ENCODE measurements at places on chromosomes 7 and 10. TPM values are rescaled to one million over a fixed set of nuclear protein-coding genes. Genes with fewer than 3 reads are reported as not detected.

DNA sequence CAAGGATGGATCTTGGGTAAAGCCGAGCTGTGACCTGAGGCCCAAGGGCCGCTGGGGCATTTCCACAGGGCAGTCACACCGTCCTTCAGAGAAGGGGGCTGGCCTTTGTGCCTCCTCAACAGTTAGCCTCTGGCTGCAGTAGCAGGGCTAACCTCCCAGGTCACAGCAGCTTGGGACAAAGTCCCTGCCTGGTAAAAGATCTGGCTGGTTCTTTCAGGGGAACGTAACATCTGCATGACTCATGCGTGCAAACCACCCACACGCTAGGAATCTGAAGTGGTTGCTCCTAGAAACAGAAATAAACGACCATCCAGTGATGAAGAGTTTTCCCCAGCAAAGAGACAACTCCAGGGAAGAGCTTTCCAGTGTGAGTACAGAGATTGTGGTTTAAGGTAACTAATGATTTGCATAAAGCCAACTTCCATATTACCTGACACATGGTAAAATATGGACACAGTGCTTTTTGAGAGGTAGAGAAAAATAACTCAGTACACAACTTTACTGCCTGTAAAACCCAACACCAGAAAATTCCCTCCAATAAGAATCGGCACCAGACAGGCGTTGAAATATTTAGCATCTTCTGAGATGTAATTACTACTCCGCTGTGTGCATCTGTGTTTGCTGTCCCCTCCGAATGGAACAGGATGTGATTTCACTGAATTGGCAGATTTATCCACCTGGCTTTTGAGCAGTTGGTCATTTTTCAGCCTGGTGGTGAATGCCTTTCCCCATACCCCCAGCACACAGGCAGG, 84.9 kb upstream of the ADRB1 start:
- peaks cover 3% of the 10 kb centered on the region for H3K4me1 ChIP-seq
- DNase-seq = no peak
- H3K27me3 ChIP-seq = no peaks in the 10 kb centered on the region
- H3K27ac ChIP-seq = peak overlapping the region; percentile 76
- no peak overlapping the region for H3K4me3 ChIP-seq

DNA sequence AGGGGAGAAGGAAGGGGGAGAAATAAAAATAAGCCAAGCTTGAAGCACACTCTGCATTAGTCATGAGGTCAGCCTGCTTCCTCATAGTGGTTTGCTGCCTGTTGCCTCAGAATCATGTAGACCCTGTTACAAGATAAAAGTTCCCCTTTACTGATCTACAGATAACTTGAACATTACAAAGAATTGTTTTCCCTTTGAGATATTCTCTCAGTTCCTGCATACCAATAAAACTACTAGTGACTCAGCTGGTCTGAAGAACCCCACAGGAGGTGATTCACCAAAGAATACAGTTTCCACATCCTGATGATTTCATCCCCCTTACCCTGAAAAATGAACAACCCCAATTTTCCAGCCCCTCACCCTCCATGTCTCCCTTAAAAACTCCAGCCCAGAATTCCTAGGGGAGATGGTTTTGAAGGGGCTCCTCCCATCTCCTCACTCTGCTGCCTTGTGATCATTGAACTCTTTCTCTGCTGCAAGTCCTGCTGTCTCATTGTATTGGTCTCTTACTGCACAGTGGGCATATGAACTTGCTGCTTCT, 31.5 kb upstream of the NRP1 start:
- no peaks in the 10 kb centered on the region for H3K4me1 ChIP-seq
- no peak for DNase-seq
- H3K36me3 ChIP-seq = no peaks in the 10 kb centered on the region

DNA sequence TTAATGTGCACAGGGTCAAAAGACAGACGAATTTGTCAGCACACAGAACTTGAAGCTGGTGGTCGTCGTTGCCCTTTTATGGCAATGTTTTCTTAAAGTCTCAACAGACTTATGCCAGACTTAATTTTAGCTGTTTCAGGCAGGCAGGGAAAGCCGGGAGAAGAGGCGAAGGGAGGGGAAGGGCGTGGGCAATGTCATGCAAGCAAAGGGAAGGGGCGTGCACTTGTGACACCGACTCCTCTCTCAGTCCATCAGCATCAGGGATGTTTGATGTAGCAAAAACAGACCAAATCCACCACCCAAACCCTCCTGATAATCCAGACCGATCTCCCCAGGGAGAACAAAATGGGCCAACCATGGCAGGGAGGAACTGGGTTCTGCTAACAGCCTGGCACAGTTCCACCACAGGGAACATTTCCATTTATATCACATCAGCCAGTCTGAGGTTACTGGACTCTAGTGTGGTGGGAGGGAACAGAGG, 118.1 kb upstream of the RHEB start:
- no peaks in the 10 kb centered on the region for H3K27me3 ChIP-seq
- H3K4me3 ChIP-seq = no peak overlapping the region
- H3K4me1 ChIP-seq = no peaks in the 10 kb centered on the region
- no peaks in the 10 kb centered on the region for H3K36me3 ChIP-seq
- no peak for DNase-seq

DNA sequence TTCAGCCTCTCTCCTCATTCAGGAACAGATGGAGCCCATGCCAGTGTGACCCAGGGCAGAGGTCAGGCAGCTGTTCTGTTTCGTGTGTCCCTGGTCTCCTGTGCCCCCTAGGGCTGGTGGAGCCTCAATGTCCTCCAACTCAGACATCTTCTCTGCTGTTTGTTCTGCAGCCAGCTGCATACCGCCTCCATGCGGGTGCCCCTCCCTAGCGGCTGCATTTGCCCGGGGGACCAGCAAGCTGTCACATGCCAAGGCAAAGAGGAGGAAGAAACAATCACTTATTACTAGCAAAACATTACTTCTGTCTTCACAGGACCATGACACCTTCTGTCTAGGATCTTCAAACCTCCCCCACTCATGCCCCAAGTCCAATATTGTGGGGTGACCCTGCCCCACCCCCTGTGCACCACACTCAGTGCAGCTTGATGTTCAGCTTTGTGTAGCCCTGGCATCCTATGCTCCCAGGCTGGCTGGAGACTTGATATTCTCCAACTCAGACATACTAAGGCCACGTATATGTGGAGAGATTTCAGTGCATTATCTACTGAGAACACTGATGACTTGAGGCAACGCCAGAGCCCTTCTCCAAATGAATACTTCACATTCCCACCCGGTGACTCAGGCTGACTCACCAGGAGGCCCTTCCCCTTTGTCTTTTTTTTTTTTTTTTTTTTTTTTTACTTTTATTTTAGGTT, 188.9 kb downstream of the SKIDA1 start:
- H3K4me1 ChIP-seq = no peaks in the 10 kb centered on the region
- peak overlapping the region; percentile 79 for H3K27ac ChIP-seq
- H3K4me3 ChIP-seq = no peak overlapping the region
- no peaks in the 10 kb centered on the region for H3K36me3 ChIP-seq
- no peaks in the 10 kb centered on the region for H3K27me3 ChIP-seq

DNA sequence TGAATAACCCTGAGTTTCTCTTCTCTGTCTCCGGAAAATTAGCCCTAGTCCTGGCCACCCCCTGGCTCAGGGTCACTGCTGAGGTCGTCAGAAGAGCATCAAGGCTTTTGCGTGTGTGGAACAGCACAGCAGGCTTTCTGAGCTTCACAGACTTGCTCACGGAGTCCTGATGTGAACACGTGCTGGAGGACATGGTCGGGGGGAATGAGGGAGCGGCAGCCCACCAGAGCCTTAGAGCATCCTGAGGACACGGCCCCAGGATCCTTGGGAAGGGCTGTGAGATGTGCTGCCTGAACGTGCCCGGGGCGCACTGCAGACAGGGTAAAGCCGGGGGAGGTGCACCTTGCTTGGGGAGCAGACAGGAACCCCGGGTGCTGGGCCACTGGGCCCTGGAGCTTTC, 28.8 kb downstream of the TMEM120A start:
- H3K4me1 ChIP-seq = peaks cover 4% of the 10 kb centered on the region
- no peak overlapping the region for H3K4me3 ChIP-seq
- no peaks in the 10 kb centered on the region for H3K27me3 ChIP-seq
- no peak for DNase-seq
- no peaks in the 10 kb centered on the region for H3K36me3 ChIP-seq

DNA sequence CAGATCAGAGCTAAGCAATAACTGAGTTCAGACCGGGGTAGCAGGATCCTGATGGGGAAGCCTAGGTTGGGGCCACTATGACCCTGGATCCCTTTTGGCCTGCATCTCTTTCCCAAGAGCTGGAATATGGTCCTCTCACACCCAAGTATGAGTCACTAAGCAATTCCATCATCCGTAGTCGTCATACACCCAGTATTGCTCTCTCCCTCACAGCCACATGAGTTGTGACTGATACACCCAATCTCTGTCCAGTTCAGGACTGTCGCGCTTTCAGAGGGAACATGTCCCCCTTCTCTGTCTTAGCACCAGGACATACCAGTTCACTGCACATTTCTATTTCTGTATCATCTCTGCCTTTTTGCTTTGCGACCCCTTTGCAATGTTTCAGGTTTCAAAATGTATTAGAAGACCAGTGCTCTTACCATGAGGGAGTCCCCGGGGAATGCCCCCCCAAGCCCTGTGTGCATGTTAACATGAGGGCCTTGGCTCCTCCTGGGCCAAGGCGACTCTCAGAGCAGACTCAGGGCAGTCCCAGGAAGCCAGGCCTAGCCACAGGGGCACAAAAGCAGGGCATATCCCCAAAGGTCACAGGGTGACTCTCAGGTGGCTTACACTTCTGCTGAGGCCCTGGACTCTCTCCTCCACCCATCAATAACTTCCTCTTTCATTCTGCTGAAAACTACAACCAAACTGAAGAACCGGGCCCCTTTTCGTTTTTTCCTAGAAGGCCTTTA, 75.3 kb upstream of the SAMD8 start:
- H3K27me3 ChIP-seq = no peaks in the 10 kb centered on the region
- no peak for DNase-seq
- no peak overlapping the region for H3K27ac ChIP-seq
- no peaks in the 10 kb centered on the region for H3K4me1 ChIP-seq
- no peaks in the 10 kb centered on the region for H3K36me3 ChIP-seq

GRCh38 chr7:33186192-33186591, 56.8 kb downstream of the BBS9 start:
- H3K27me3 ChIP-seq = no peaks in the 10 kb centered on the region
- no peak overlapping the region for H3K27ac ChIP-seq
- H3K4me3 ChIP-seq = no peak overlapping the region
- H3K36me3 ChIP-seq = no peaks in the 10 kb centered on the region
- no peak for DNase-seq

GRCh38 chr10:96450529-96451207, 63.1 kb downstream of the TLL2 start:
- H3K27ac ChIP-seq = no peak overlapping the region
- no peaks in the 10 kb centered on the region for H3K36me3 ChIP-seq
- no peak overlapping the region for H3K4me3 ChIP-seq
- no peaks in the 10 kb centered on the region for H3K4me1 ChIP-seq

The STEAP2 gene
- total RNA-seq = 22.1 TPM

The VWA2 gene
- total RNA-seq = 18.7 TPM

The PLAC9 gene
- 66.2 TPM for total RNA-seq

All from breast epithelium (tissue), 4 donors.